ENCODE measurements at places on chromosomes 3 and 15.

- peak; percentile 95 for DNase-seq
Measured at GRCh38 chr3:170751083-170751898, 118.7 kb downstream of the RPL22L1 start.

GRCh38 chr15:73858062-73858461, 15.3 kb upstream of the TBC1D21 start:
- no peak for DNase-seq

DNA sequence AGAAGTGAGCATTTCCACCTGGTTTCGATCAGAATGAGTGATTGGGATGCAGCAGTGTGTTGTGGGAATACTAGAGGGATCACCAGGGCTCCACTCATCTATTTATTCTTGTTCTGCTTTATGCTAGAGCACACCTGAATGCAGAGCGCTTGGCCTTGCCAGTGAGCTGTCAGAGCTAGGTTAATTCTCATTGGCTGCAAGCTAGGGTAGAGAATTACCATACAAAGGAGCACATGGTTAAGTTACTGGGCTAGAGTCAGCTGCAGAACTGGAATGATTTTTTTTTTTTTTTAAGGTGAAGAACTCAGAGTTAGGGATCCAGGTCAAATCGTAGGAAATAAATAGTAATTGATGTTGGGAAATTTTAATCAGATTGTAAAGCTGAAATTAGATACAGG, 8.8 kb downstream of the EIF2AK4 start:
- no peak for DNase-seq

- DNase-seq = no peak
Measured at GRCh38 chr15:88629071-88629470, 7.9 kb downstream of the AEN start.

GRCh38 chr3:188683032-188683521, 488.7 kb upstream of the TPRG1 start:
- DNase-seq = peak; percentile 91

DNA sequence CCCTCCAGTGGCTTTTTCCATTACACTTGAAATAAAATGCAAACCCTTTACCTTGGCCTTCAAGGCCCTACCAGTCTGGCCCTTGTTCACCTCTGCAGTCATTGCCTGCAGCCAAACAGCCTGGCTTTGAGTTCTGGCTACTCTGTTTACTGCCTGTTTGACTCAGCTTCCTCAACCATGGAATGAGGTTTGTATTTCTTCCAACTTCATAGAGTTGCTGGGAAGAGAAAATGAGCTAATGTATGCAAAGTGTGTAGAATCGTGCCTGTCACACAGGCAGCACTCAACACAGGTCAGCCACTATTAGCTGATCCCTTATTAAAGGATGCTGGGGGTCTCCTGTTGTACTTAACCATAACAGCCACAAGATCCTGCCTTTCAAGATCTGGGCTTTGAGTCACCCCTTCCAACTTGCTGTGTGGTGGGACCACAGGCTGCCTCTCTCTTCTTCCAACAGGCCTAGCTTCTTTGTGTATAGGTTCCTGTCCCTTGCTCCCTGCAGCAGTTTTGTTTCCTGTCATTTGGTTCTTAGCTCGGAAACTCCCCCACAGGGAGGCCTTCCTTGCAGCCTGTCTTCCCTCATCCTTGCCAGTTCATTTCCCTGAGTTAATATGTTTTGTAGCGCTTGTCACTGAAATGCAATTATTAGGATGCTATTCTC, 6.4 kb downstream of the MED12L start:
- DNase-seq = peak; percentile 47
